ENCODE measurements at places on chromosomes 12 and 14. TPM values are rescaled to one million over a fixed set of nuclear protein-coding genes. Genes with fewer than 3 reads are reported as not detected.

The LRIG3 gene
- 241 TPM for total RNA-seq

- no peak for DNase-seq
Measured at GRCh38 chr12:74656251-74656650, 118.6 kb downstream of the ATXN7L3B start.

DNA sequence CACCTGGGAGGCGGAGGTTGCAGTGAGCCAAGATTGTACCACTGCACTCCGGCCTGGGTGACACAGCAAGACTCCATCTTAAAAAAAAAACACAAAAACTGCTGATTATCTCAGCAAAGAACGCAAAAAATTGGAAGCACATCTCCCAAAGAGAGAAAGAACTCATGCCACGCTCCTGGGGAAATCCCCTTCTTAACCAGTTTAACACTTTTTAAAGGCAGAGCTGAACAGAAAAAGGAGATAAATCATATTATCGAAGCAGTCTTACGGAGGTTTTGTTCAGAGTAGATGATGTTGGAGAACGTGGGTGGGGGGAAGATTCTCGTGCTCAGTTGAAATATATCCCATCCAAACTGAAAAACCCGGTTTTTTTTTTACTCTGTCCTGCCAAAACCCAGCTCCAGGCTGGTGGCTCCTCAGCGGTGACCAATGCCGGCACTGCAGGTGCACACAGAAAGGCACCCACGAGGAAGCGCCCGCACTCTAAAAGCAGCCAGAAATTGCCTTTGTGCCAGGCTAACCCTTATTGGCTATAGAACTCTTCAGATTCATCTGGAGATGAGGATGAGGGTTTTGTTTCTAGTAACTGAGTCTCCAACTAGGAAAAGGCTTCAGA lies 100.2 kb upstream of the PARP11 start:
- no peak for DNase-seq

The ARHGEF25 gene
- total RNA-seq, result 27.6 TPM

DNA sequence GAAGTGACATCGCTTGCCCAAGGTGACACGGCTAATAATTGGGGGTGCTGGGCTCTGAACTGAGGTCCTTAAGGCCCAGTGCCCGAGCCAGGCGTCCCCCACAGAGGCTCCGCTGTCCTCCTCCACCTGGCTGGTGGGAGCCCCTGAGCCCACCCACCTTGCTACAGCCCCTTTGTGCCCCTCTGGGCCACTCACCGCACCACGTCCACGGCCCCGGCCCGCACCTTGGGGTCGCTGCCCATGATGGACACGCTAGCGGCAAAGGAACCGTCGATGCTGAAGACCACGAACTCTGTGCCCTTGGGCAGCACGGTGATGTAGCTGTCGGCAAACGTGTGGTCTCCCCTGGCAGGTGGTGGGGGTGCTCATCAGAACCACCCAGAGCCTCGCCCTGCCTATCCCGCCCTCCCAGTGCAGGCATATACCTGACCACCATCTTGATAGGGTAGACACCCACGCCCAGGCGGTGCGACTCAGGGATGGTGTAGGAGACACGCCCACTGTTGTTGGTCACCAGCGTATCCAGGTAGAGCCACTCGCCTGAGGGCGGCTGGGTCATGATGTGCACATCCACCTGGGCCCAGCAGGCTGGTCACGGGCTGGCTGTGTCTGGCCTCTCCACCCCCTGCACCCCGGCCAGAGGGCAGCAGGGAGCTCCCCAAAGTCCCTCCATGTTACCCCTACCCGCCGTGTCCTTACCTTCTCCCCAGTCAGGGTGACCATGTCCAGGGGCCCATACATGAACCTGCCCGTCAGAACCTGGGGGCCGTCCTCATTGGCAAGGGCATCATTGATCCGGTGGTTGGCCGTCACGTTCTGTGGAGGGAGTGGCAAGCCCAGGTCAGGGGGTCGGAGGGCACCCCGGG lies 6.8 kb downstream of the ARL6IP4 start:
- no peak for DNase-seq

The DAO gene
- total RNA-seq, result not detected

DNA sequence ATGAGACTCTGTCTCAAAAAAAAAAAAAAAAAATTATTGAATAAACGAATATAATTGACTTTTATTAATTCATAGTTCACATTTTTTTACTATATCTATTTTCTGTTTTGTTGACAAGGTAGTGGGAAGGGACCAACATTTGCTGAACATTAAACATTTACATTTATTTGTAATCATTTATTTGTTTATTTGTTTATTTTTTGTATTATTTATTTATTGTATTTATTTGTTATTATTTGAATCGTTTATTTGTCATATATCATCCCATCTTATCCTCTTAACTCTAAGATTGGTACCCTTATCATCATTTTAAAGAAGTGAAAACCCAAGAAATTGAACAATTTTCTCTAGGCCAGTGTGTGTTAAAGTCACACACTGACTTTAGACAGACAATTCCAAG lies 101.5 kb downstream of the SYT1 start:
- DNase-seq, result no peak

DNA sequence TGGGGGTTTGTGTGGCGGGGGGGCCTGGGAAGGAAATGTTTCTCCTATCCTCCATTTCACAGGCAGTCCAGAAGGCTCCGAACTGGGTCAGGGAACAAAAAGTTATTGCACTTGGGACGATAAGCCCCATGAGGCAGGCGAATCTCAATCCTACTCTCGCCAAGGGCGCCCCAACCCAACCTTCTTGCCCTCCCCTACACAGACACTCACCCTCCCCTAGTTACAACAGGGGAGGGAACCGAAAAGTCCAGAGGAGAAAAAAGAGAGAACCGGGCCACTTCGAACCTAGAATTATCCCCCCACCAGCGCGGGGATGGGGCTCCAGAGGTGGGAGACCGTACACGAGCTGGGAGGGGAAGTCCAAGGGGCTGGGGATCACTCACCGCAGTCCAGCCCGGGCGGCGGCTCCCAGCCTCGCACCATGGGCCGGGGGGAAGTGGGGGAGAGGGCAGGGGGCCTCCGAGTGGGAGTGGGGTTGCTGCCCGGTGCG lies 357 bp downstream of the HOMEZ start:
- DNase-seq, result no peak

- DNase-seq, result no peak
Measured at GRCh38 chr12:34051486-34051885, 29.2 kb downstream of the ALG10 start.

DNA sequence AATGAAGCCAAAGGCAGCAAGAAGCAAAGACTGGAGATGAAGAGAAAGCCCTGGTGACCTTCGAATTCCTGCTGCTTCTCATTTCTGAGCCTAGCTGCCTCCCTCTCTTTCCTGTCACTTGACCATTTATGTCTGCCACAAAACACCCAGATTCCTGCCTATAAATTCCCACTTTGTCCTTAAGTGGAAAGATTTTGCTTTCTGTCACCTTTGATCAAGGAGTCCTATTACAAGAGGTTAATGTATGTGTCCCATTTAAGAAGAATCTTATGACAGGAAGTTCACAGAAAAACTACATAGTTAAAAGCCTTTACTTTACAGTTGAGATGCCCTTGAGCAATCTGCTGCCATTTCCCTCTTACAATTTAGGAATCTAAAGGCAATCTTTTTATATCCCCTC lies 155.7 kb downstream of the GALC start:
- DNase-seq, result no peak

GRCh38 chr14:72855913-72856312 lies 38.0 kb downstream of the DPF3 start:
- DNase-seq, result no peak

DNA sequence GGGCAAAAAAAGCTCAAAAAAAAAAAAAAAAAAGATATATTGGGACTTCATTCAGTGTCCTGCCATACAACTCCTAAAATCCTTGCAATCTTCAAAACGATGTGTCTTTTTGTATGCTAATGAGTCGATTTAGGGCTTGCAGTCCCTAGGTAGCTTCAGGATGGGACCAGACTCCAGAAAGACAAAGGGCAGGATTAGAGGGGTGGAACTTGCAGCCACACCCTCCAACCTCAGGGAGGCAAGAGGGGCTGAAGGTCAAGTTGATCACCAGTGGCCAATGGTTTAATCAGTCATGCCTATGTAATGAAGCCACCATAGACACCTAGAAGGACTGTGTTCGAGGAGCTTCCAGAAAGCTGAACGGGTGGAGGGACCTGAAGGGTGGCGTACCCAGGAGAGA lies 29.3 kb downstream of the TEAD4 start:
- no peak for DNase-seq

DNA sequence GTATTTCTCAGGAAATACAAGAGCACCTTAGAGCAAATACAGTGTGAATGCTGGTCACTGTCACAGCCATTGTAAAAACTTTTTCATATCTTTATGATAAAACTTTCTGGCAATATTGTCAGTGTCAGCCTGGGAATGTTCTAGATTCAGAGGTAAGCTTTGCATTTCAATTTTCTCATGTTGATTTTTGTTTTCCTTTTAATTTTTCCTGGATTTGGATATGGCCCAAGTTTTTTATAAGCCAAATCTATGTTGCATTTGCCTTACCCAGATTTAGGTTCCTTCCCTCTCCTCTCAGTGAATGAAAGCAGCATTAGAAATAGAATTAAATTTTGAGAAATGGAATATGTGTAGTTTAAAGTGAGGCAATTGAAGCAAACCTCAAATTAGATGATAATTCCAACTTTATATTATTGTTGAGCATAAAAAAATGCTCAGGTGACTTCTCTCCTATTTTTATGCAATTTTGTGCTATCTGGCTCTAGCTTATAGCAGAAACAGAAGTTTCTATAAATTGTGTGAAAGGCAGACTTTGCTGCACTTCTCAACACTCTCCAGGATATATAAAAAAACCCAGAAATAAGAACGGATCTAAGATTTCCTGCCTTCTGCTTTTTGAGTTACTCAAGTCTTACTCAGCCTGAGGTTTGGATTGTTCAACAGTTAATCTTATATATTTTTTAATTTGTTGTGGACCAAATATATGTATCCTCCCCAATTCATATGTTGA lies 368.2 kb upstream of the PRICKLE1 start:
- no peak for DNase-seq

GRCh38 chr14:92704821-92705220 lies 43.6 kb downstream of the LGMN start:
- DNase-seq, result no peak

Data from osteocyte (in vitro differentiated cells).